Articular chondrocyte of knee joint (primary cell): ENCODE measurements at places on chromosomes 4 and X. TPM values are rescaled to one million over a fixed set of nuclear protein-coding genes. Genes with fewer than 3 reads are reported as not detected.

MAGEE1 gene
- 2.6 and 3.0 TPM in 2 replicates for total RNA-seq

DCAF12L1 gene
- total RNA-seq, result not detected in 2 replicates

GPR78 gene
- total RNA-seq, result 0.78 and 1.4 TPM in 2 replicates

FGFR3 gene
- total RNA-seq, result 0.39 and 1.4 TPM in 2 replicates

FGF5 gene
- total RNA-seq, result 0.26 and 0.76 TPM in 2 replicates

FHIP1A gene
- total RNA-seq, result 1.3 and 2.7 TPM in 2 replicates

CYP4V2 gene
- total RNA-seq, result 40.0 and 64.9 TPM in 2 replicates

SNX12 gene
- 63.9 and 68.9 TPM in 2 replicates for total RNA-seq

MUC7 gene
- not detected in 2 replicates for total RNA-seq

ODAPH gene
- total RNA-seq, result not detected in 2 replicates

NHSL2 gene
- 0.26 and 0.32 TPM in 2 replicates for total RNA-seq

DDX53 gene
- total RNA-seq, result not detected in 2 replicates

HSPA4L gene
- 6.5 and 10.6 TPM in 2 replicates for total RNA-seq

OTUD6A gene
- not detected in 2 replicates for total RNA-seq

SMPX gene
- total RNA-seq, result not detected in 2 replicates

WNK3 gene
- total RNA-seq, result 2.2 and 3.0 TPM in 2 replicates

CLDN24 gene
- total RNA-seq, result not detected in 2 replicates

HAND2 gene
- total RNA-seq, result 0.78 and 3.0 TPM in 2 replicates

ZNF674 gene
- total RNA-seq, result 4.1 and 6.8 TPM in 2 replicates

NMU gene
- total RNA-seq, result 0.13 and 0.22 TPM in 2 replicates

ZNF157 gene
- 0.22 TPM in 1 of 2 replicates, not detected in the other for total RNA-seq
